AG09309 (cell line): ENCODE measurements at places on chromosomes 16 and 17.

- no peak for DNase-seq
Observed at GRCh38 chr16:53090286-53090590, 35.4 kb downstream of the CHD9 start.

DNA sequence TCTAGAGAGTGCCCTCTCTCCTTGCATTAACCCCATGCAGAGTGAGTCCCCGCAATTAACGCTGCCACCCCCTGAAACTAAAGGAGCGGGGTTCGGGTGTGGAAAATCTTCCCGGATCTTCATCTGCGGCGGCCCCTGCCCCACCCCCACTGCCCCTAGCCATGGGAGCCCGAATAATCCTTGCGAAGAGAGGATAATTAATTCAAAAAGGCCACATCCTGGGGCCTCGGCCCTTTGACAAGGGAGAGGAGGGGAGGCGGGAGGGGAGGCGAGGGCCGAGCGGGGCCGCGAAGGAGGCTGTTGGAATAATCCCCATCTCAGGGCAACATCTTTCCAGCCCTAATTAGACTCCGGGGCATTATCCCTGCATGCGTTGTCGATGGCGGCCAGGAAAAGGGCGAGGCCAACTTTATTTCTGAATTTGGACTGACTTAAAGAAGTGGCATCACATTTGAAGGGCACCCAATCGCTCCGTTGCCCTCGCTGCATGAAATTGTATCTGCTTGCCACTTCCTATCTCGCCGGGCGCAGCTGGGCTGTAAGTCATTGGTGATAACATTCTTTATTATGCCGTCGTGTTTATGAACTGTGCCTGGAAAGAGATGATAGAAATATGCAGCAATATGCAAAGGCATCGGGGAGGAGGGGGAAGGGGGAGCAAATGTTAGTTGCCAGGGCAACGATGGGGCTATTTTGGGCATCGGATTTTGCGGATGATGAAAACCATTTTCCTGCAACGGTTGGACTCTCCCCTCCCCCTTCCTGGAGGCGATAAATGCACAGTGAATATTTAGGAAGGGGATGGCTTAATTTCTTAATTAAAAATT is 387.1 kb upstream of the TNRC6C start:
- no peak for DNase-seq

DNA sequence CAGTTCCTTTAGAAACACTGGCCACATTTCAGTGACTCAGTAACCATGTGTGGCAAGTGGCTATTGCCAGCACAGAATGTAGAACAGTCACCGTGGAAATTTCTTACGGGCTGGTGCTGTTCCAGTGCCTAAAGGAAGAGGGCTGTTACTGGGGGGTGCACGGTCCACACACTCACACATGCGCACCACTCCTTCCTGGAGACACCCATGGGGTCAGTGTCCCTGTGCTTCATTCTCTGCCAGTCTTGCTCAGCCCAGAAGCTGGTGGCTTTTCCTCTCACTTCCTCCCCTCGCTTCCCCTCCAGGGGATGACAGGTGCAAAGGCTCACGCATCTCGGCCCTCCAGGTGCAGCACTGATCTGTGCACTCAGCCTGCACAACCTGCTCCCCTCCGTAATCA is 115.6 kb downstream of the CCDC182 start:
- DNase-seq, result no peak

DNA sequence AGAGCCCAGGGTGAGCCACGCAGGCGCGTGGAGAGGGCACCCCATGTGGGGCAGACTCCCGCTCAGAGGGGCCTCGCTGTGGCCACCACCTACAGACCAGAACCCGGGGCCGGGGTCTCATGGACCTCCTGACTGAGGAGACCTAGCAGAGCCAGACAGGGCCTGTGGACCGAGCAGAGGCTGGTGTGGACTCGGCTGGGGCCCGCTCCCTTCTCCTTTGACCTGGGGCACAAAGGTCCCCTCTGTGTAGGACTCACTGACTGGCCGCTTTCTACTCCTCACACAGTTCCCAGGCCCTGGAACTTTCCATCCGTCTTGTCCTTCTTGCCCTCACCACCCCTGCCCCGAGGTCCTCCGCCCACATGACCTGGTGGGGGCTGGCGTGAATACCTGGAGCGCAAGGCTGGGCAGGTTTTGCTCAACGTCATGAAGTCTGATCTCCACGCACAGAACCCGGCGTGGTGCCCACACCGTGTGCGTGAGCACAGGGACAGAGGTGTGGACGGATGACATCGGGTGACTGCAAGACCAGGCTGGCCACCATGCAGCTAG is 44.7 kb upstream of the ACSF3 start:
- no peak for DNase-seq

GRCh38 chr16:78220571-78220970 is 121.1 kb downstream of the WWOX start:
- DNase-seq, result no peak

DNA sequence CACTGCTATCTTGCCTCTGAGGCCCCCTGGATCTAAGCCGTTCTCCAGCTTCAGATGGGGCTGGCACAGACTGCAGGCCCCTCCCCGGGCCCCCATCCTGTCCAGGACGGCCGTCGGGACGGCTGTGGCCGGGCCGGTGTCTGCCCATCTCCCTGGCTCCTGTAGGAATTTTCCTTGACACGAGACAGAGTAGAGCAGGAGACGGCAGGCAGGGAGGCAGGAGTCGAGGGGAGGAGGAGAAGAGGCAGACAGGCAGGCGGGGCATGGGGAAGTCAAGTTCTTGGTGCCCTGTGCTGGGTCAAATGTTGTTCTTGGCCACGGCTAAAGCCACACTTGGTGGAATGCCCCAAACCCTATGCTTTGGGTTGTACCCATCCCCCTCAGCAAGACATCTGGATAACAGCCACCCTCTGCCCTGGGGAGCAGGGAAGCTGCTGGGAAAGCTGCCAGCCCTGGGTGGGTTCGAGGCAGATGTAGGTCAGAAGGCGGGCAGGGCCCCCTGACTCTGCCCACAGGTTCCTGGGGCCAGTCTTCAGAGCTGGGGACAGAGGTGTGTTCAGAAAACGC is 4.0 kb downstream of the C1QTNF1 start:
- no peak for DNase-seq

DNA sequence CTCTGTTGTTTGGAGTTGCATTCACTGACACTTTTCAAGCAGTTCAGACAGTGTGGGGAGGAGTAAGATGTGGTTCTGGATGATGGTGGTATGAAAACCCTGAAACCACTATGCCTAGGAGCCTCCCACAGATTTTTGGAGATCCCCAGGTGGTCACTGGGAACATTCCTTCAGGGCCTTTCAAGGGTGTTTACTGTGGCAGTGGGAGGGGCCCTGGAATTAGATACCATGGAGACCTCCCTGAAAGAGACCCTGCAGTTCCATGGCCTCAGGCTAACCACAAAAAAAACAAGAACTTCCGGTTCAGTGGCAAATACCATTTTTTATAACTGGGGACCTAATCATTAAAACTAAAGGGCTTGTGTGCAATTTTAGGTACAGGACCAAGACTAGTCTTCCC is 79.9 kb downstream of the TMEM100 start:
- no peak for DNase-seq

DNA sequence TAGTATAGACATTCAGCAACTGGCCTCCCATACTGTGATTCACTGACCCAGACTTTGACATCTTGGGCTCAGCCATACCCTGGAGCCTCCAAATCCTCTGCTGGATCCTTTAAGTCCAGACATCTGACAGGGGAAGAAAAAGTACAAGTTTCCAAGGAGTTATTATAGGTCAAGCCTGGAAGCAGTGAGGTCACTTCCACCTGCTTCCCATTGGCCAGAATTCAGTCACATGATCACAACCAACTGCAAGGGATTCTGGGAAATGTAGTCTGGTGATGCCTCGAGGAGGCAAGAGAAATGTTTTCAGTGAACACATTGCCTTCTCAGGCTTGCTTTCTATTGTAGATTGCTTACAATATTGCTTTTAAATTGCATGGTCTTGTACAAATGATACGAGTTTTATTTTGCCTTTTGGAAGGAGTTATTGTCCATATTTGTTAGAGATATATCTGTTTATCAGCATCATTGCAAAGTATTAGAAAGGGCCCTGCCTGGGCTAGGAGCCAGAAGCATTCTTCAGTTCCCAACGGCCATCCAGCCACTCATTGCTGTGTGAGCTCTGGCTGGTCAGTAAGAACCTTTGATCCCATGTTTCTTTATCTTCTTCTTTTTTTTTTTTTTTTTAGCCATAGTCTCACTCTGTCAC is 696.9 kb downstream of the WWOX start:
- DNase-seq, result no peak

DNA sequence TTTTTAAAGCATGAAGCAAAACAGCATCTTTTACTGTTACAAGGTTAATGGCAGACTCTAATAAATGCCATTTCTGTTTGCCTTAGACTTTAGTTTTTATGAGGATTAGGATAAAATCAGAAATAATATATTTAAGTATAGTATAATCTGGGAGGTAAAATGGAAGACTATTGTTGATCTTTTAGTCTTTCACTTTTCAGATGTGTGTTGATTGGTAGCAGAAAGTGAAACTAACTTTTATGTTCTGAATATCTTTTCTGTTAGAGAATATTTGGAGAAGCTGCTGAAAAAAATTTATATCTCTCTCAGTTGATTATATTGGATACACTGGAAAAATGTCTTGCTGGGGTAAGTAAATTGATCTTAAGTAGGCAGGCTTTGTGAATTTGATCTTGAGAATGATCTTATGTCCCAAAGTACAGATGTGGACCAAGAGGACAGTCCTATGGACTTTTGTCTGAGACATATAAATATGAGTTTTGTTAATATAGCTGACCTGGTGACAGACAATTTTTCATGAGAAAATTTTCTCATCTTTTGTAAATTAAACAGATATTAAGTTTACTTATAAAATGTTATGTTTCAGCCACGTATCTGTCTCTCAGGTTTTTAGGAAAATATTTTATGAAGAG is 64.1 kb downstream of the NF1 start:
- no peak for DNase-seq

- DNase-seq, result no peak
Observed at GRCh38 chr16:35298460-35299243, 1839.2 kb downstream of the TP53TG3F start.

- no peak for DNase-seq
Observed at GRCh38 chr16:87186446-87186845, 130.7 kb downstream of the C16orf95 start.

- DNase-seq, result no peak
Observed at GRCh38 chr16:55454861-55455260, 24.1 kb upstream of the MMP2 start.

GRCh38 chr17:81948635-81949378 is 1.8 kb upstream of the MYADML2 start:
- DNase-seq, result no peak
